ENCODE measurements at places on chromosomes 3 and 15. TPM values are rescaled to one million over a fixed set of nuclear protein-coding genes. Genes with fewer than 3 reads are reported as not detected.

DNA sequence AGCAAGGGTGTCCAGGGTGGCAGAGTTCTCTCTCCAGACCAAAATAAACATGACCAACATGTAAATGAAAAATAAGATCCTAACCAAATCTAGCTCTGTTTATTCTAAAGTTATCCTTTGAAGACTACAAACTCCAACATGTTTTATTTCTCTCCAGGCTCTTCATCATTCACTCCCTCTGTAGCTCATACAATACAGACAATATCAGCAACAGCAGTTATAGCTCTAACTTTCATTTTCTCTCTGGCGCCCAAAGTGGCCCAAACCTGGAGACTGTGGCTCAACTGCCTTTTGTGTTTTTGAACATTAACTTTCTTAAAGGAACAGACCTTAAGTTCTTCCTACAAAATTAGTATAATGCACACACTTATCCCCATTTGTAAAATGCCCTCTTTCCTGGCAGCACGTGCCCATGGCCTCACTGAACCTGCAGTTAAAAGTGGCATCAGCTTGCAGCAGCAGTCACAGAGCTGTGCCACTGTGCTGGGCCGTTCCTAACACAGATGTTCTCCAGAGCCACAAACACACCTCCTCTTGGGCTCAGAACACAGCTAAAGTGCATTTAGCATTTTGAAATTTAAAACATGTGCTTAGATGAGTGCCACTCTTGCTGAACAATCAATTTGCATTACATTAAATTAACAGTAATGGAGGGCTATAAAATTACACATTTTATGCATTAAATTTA is 91.9 kb downstream of the RORA start:
- H3K4me1 ChIP-seq: peaks cover 2% of the 10 kb centered on the region
- no peak overlapping the region for H3K27ac ChIP-seq
- no peaks in the 10 kb centered on the region for H3K36me3 ChIP-seq
- DNase-seq: no peak

- no peaks in the 10 kb centered on the region for H3K36me3 ChIP-seq
- H3K27ac ChIP-seq: no peak overlapping the region
- DNase-seq: no peak
- H3K4me1 ChIP-seq: no peaks in the 10 kb centered on the region
- H3K4me3 ChIP-seq: no peak overlapping the region
- H3K27me3 ChIP-seq: no peaks in the 10 kb centered on the region
Measured at GRCh38 chr3:17707813-17708543, 34.5 kb downstream of the TBC1D5 start.

- H3K4me1 ChIP-seq: no peaks in the 10 kb centered on the region
- no peak for DNase-seq
- no peak overlapping the region for H3K27ac ChIP-seq
- H3K27me3 ChIP-seq: no peaks in the 10 kb centered on the region
Measured at GRCh38 chr15:79018960-79019359, 71.6 kb downstream of the RASGRF1 start.

GRCh38 chr3:107588217-107588616 is 65.5 kb downstream of the BBX start:
- DNase-seq: no peak

- H3K4me1 ChIP-seq: no peaks in the 10 kb centered on the region
- no peak overlapping the region for H3K4me3 ChIP-seq
Measured at GRCh38 chr3:185582871-185583270, 3.2 kb upstream of the SENP2 start.

DNA sequence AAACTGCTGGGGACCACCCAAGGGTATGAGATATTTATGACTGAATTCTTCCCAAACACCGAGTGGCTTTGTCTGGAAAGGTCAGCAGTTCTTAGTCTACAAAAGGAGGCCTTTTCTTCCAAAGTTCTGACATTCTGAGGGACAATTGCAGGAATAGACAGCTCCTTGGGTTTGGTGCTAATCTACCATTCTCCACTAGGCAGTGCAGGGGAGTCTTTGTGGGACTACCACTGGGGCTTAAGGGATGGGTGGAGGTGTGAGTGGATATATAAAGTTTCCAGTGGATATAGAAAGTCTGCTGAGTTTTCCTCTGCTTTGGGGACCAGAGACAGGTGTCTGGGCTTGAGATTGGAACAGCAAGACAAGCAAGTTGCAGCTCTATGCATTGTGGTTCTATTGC is 62.7 kb downstream of the EXOG start:
- no peak overlapping the region for H3K4me3 ChIP-seq
- H3K4me1 ChIP-seq: no peaks in the 10 kb centered on the region
- no peaks in the 10 kb centered on the region for H3K27me3 ChIP-seq
- H3K36me3 ChIP-seq: no peaks in the 10 kb centered on the region
- H3K27ac ChIP-seq: no peak overlapping the region
- DNase-seq: no peak

DNA sequence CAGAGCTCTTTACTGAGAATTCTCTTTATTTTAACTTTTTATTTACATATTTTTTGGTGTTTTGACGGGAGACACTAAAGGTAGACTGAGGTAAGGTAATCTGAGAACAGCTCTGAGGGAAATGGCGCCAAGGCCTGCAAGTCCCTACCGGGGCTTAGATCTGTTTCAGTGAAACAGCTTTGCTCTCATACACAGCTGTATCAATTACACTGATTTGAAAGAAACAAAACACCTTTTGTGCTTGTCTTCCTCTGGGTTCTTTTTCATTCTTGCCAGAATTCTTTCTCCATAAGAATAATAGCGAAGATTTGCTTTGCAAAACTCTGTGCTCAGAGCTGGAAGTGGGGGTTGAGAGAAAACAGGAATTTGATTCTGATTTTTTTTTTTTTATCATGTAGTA is 79.5 kb upstream of the PEX5L start:
- no peaks in the 10 kb centered on the region for H3K27me3 ChIP-seq
- H3K27ac ChIP-seq: no peak overlapping the region
- DNase-seq: no peak
- no peak overlapping the region for H3K4me3 ChIP-seq
- no peaks in the 10 kb centered on the region for H3K36me3 ChIP-seq
- H3K4me1 ChIP-seq: peaks cover 4% of the 10 kb centered on the region

DNA sequence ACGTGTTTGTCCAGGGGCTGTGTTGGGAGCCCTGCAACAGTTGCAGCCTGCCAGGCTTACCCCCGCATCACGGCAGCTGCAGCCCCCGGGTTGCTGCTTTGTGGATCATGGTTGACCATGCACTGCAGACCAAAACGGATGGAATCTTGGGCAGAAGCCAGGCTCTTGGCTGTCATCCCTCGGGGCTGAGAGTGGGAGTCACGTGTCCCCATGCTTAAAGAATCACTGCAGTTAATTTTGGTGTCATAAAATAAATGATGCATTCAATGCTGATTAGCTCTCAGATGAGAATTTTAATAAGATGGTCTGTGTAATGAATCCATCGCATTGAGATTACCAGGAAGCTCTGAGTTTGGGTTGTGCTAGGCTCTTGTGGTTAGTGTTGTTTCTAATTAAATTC is 115.6 kb downstream of the CHDH start:
- no peak overlapping the region for H3K27ac ChIP-seq
- no peaks in the 10 kb centered on the region for H3K36me3 ChIP-seq
- peak; percentile 53 for DNase-seq
- no peak overlapping the region for H3K4me3 ChIP-seq
- no peaks in the 10 kb centered on the region for H3K27me3 ChIP-seq

DNA sequence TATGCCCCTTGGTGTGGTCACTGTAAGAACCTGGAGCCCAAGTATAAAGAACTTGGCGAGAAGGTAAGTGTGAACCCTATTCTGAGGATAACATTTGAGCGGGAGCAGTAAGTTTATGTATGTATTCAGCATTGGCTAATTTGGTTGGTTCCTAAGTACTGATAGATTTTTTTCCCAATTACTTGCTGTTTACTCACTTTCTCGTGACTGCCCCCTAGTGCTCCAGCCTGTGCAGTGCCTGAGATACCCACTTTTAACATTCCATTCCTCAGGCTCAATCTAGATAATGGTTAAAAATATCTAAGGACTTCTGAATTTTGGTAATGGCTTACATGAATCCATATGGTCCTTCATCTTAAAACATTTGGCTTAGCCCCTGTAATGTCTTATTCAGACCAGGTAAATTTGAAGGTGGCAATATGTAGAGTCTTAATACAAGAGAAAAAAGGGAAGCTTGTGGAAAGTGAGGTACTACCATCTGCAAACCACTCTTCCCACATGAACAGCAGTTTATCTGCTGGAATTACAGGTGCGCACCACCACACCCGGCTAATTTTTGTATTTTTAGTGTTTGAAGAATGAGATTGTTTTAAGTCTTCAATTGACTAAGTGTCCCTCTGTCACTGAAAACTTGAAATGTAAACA is 7.1 kb downstream of the ELL3 start:
- DNase-seq: peak; percentile 59
- no peak overlapping the region for H3K4me3 ChIP-seq
- no peaks in the 10 kb centered on the region for H3K36me3 ChIP-seq

Gene CKMT1B
- not detected for total RNA-seq

Gene BUB1B
- not detected for total RNA-seq
